ENCODE measurements at places on chromosomes 4 and X. TPM values are rescaled to one million over a fixed set of nuclear protein-coding genes. Genes with fewer than 3 reads are reported as not detected.

DNA sequence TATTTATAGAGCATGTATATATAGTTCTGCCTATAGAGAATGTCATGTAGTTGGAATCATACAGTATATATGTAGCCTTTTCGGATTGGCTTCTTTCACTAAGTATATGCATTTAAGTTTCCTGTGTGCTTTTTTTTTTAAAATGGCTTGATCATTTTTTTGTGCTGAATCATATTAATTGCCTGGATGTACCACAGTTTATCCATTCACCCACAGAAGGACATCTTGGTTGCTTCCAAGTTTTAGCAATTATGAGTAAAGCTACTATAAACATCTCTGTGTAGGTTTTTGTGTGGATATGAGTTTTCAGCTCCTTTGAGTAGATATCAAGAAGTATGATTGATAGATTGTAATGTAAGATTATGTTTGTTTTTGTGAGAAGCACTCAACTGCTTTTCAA is 23.8 kb downstream of the PTTG2 start:
- DNase-seq = no peak

DNA sequence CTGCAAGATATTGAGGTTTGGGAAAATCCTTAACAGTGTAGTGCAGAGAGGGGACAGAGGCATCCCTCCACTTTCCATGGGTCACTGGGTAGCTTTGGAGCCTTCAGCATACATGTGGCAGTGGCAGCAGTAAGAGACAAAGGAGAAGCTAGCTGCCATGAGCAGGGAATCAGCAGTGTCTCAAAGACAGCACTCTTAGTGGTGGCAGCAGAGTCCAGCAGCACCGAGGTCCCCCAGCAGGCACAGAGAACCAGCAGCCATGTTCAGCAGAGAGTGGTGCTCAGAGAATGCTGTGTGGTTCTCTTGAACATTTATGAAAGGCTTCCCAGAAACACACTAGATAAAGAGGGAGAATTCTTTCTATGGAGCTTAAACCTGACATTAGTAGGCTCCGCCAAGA is 308.5 kb downstream of the CENPC start:
- no peak for DNase-seq

GRCh38 chrX:55312655-55313054 is 47.9 kb upstream of the PAGE3 start:
- no peak for DNase-seq

DNA sequence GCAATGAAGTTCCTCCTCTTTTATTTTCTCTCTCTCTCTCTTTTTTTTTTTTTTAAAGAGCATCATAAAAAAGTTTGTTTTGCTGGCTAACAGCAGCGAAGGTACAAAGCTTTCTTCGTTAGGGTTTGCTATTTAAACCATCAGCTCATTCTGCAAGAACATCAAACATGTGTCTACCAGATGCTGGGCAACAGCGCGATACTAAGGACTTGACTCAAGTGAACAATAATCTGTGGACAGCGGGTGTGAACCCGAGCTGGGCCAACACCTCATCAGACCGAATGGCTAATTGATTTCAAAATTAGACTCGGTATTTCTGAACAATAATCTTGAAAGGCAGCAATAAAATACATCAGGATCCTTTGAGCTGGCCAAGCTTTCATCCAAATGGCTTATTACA is 246.4 kb downstream of the FBXO8 start:
- no peak for DNase-seq

- DNase-seq = peak; percentile 56
Measured at GRCh38 chr4:8403173-8403753, 37.3 kb downstream of the ACOX3 start.

DNA sequence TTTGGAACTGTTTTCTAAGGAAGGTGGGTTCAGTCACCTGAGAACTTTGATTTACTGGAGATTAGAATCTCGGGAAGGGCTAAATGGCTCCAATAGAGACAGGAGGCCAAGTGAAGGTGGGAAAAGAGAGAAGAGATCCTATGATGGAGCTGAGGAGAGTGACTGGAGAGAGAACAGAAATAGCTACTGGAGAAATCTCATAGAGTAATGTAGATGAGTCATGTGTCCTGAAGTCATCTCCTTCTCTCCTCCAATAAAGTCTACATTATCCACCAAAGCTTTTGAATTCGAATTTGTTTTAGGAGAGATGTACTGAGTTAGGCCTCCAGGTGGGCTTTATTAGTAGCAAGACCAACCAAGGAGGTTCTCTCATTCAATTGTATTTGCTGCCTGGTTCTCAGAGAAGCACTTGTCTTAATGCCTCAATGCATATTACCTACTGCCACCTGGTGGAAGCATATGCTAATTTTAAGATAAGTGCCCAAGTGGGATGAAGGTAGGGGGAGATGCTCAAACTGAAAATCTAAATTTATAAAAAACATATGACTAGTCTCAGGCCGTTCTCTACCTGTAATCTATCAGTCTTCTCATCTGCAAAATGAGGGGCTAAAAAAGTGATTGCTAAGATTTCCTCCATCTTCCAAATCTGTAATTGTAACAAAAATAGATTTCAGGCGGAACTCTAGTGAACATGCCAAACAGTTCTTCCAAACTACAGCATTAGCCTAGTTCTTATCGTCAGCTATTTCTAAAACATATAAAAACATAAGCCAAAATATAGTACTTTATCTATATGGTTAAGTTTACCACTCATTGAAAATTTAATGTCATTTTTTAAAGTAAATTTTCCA is 24.4 kb downstream of the TXK start:
- DNase-seq = peak; percentile 63

DNA sequence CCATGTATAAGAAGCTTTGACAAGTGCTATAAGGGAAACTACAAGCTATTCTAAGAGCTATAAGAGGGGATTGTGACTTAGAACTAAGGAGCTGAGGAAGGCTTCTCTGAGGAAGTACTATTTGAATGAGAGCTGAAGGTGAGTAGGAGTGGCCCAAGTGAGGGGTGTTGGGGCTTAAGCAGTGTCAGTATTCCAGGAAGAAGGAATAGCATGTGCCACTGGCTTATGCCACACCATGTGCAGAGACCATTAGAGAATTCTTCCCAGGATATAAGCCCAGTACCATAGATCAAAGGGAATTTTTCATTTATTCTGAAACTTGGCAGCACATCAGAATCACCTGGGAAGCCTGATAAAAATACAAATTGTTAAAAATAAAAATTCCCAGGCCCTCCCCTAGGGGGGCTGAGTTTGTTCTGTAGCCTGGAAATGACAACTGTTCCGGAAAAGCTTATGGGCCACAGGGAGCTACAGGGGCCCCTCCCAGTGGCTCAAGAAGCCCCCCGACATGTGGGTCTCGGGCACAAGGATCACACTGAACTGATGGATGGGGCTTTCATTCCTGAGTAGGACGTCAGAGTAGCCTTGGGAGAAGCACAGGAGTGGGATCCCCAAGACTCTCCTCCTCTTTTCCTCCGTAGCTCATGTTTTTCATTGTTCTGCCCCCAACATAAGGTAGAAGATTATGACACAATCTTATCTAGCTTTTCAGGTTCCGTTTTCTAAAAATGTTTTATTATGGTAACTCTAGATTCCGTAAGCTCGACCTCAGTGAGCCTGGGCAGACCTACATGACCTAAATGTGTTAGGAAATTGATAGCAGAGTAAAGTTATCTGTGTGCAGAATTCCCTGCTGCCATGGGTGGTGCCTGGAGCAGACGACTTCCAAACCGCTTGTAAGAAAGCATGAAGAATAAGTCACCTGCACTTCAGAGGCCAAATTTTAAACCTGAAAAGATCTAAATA is 119.3 kb downstream of the AFF1 start:
- DNase-seq = no peak

DNA sequence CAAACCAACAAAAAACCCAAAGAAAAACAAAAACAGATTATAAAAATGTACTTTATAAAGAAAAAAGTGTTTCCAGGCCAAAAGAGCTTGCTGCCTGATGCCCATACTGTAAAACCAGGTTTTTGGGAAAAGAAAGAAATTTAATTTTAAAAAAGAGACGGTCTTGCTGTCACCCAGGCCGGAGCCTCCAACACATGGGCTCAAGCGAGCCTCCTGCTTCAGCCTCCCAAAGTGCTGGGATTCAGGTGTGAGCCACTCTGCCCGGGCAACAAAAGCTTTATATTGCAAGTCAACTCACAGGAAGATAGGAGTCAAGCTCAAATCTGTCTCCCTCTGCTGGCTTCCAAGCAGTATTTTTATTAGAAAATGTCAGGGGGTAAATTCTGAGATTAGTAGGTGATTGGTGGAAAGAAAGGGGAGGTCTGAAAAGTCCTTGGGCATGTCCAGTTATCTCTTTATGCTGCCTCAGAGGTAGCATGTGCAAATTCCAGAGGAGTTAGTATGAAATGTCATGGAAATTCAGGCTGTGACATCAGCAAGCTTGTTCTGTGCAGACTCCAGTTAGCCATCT is 39.4 kb downstream of the MGST2 start:
- no peak for DNase-seq

DNA sequence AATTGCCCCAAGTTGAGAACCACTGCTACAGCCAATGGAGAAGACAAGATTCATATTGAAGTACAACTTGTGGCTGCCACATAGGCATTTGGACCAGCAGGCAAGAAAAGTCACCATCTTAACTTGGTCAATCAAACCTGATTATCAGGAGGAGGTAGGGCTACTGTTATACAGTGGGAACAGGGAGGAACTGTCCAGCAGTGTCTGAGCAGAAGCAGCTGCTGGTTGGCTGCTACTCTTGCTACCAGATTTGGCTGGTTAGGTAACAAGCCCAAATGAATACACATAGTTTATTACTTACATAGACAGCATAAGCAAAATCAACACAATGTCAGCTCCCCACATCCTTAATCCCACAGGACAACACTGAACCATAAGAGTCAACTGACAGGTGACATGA is 39.4 kb downstream of the ATP1B4 start:
- DNase-seq = no peak

DNA sequence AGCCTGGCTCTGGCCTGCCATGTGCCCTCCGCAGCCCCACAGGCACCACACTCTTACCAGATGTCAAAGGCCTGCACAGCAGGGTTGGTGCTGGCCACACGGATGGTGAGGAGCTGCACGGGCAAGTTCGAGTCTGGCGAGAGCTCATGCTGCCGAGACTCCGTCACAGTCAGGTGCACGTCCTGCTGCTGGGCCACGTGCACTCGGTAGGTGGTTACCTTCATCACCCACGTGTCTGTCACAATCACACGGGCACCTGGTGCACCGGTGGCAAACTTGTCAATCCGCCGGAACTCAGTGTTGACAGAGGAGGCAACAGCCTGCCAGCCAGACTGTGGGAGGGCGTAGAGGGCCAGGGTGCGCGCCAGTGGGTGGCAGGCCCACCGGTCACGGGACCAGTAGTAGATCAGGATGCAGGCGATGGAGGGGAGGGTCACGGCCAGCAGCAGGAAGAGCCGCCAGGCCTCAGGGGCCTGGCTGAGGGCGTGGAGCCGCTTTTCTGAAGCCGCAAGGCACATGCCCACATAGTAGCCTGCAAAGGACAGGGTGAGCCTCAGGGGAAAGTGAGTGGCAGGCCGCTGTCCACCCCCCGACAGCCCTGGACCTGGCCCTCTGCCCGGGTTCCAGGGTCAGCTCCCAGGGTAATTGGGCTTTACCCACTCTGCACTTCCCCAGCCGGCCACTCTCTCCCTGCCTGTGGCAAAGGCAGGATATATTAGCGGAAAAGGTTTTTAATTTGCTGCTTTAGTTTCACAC is 2.9 kb downstream of the TMEM129 start:
- DNase-seq = peak; percentile 56

- DNase-seq = no peak
Measured at GRCh38 chr4:157280673-157281072, 60.1 kb downstream of the GRIA2 start.

GRCh38 chrX:154123241-154124219 is 20.5 kb upstream of the OPN1LW start:
- DNase-seq = peak; percentile 31

DNA sequence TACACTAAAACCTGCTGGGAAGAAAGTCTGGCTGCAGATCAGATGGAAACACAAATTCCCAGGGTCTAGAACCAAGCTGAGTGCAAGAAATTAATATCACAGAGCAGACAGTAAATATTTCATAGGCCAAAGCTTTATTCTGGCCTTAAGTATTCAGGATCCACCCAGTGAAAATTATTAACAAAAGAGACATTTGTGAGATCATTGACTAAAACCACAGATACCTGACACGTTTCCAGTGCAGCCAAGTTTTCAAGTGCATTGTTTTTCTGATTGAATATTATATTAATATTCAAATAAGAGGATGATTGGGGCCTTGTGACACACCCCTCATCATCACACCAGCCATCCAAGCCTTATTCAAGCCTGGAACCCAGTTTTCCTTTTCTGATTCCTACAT is 10.3 kb downstream of the ELOVL6 start:
- no peak for DNase-seq

GRCh38 chrX:132271311-132271778 is 52.1 kb upstream of the RAP2C start:
- no peak for DNase-seq

- DNase-seq = no peak
Measured at GRCh38 chr4:3345384-3345783, 52.6 kb downstream of the RGS12 start.

- no peak for DNase-seq
Measured at GRCh38 chr4:122121593-122121992, 30.5 kb upstream of the BLTP1 start.

DNA sequence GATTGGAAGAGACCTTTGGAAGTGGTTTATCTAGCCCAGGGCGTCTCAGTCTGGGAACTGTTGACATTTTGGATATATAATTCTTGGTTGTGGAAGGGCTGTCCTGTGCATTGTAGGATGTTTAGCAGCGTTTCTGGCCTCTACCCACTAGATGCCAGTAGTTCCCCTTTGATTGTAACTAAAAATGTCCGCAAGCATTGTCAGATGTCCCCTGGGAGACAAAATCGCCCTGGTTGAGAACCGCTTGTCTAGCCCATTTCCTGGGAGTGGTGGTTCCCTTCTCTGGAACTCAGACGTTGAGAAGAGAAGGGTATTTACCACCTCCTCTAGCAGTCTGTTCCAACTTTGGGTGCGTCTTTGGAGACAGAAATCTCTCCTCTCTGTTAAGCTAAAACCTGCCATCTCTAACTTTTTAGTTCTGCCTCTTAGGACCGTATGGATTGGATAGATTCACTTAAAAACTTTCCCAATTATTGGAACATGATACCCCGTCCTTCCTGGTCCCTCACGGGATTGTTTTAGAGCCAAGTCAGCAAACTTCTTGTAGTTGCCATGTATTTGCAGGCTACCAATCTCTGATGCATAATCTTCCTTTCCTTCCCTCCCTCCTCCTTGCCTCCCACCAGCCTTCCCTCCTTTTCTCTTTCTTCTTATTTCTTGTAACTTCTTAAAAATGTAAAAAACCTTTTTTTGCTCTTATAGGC is 13.9 kb downstream of the TMEM165 start:
- DNase-seq = peak; percentile 85

The CXCL5 gene
- 0.17 TPM for polyA plus RNA-seq

The ARMCX2 gene
- polyA plus RNA-seq = 9.8 TPM

The SH3BGRL gene
- 65.6 TPM for polyA plus RNA-seq

The HTRA3 gene
- polyA plus RNA-seq = not detected

The ARHGAP36 gene
- not detected for polyA plus RNA-seq

The RAI2 gene
- not detected for polyA plus RNA-seq

The CYSLTR1 gene
- 10.7 TPM for polyA plus RNA-seq

The DDIT4L gene
- polyA plus RNA-seq = not detected

The PPP4R3C gene
- polyA plus RNA-seq = not detected

Data from B cell (primary cell).